ENCODE measurements at places on chromosomes 13 and 19.

GRCh38 chr13:30256713-30257467 is 50.5 kb downstream of the KATNAL1 start:
- no peak for DNase-seq

- DNase-seq = no peak
Observed at GRCh38 chr19:17811681-17812080, 9.6 kb downstream of the INSL3 start.

DNA sequence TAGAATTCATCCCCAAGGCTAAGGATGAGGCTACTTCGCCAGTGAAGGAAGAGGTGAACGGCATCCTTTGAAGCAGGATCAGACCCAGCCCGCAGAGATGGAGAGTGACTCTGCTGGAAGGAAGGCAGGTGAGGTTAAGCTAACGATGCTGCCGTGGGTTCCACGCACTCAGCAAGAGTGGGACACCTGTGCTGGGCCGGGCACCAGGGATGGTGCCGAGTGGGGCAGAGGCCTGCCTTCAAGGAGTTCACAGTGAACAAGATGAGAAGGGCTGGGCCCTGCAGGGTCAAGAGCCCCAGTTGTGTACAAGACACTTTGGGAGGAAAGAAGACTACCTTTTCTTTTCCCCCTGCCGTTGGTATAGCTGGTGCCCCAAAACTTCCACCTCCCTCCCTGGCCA is 606.6 kb downstream of the LIG4 start:
- no peak for DNase-seq

GRCh38 chr13:113448885-113449692 is 4.2 kb downstream of the ADPRHL1 start:
- DNase-seq = peak; percentile 76

GRCh38 chr13:24854311-24854710 is 90.3 kb downstream of the RNF17 start:
- DNase-seq = no peak

- no peak for DNase-seq
Observed at GRCh38 chr19:15317392-15318071, 14.8 kb downstream of the BRD4 start.

DNA sequence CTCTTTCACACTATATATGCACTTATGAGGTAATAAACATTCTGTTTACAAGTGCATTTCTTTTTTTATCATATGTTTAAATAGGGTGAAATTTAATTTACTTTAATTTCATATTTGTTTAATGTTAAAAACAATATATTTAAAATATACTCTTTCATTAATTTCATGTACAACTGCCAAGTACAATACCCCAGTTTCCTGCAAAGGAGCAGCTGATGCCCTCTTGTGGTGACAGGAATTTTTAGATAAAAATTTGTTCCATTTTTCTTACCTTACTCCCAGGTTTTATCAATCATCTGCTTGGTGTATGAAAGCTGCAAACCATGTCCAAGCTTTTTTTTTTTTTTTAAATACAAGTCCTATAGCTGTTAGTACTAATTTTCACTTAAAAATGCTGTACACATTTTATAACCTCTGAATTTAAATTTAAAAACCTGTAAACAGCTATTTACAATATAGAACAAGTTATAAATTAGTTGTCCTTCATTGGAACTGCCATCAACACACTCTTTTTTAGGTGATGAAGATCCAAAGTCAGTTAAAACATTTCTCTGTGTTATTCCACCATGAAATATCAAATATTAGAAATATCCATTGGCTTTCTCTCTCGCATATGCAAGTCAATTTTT is 4.9 kb downstream of the PCDH20 start:
- no peak for DNase-seq

GRCh38 chr19:17957149-17957849 is 9.6 kb upstream of the KCNN1 start:
- DNase-seq = no peak

All from stimulated activated CD4-positive, alpha-beta T cell treated with anti-CD3 and anti-CD28 coated beads, Interleukin-4, amount 100 ng/mL, for 24 hours (primary cell).